Stimulated activated CD8-positive, alpha-beta memory T cell treated with anti-CD3 and anti-CD28 coated beads, Interleukin-2, amount 100 ng/mL, for 1 hour (primary cell): ENCODE measurements at places on chromosomes 11 and 22.

DNA sequence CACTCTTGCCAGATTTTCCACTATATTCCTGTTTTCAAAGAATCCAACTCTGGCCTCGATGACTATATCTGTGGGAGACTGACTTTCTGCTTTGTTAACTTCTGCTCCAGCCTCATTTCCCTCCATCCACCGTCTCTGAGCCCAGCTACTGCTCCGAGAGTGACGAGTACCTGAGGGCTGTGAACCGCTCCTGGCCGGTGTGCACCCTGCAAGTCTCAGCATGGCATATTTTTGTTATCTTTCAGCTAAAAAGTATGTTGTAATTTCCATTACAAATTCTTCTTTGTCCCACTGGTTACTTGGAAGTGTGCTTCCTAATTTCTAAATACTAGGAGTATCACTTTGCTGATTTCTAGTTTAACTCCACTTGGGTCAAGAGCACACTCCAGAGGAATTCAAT, 36.5 kb upstream of the MOB2 start:
- no peak for DNase-seq

GRCh38 chr22:33710326-33710725, 209.9 kb downstream of the LARGE1 start:
- no peak for DNase-seq

DNA sequence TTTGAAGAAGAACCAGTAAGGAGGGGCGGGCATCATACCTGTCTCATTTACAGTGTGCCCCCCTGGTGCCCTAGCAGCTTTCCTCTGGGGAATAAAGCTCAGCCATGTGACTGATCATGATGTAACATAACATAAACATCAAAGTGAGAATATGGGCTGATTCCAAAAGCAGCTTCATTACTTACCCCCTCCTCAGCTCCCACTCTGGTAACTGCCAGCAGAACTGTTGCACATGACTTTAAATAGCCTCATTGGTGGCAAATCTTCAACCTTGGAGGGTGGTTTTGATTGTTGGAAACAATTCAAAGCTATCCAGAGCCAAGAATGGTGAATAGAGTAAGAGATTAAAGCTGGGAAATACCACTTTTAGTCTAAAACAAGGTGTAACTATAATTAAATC, 384.6 kb downstream of the BUD13 start:
- DNase-seq: no peak

- no peak for DNase-seq
Measured at GRCh38 chr11:64245797-64246620, 734 bp downstream of the PPP1R14B start.

- DNase-seq: no peak
Measured at GRCh38 chr11:121643479-121644186, 190.9 kb upstream of the SORL1-AS1 start.

DNA sequence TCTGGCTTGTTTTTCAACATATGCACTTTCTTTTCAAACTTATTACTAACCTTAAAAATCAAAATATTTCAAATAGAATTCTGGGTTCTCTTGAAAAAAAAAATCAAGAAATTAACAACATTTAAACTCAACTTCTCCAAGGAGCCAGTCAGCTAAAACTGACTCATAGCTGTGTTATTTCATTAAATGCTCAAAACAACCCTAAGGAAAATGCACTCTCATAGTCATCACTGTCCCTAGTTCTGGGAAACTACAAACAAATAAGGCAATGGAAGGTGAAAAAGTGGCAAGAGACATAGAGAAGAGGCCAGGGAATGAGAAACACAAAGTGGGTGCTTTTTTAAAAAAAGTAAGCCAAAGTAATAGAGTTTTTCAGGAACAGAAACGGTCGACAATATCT, 4.1 kb upstream of the ARHGAP20 start:
- no peak for DNase-seq

- DNase-seq: no peak
Measured at GRCh38 chr11:14855890-14856289, 36.1 kb downstream of the CYP2R1 start.

DNA sequence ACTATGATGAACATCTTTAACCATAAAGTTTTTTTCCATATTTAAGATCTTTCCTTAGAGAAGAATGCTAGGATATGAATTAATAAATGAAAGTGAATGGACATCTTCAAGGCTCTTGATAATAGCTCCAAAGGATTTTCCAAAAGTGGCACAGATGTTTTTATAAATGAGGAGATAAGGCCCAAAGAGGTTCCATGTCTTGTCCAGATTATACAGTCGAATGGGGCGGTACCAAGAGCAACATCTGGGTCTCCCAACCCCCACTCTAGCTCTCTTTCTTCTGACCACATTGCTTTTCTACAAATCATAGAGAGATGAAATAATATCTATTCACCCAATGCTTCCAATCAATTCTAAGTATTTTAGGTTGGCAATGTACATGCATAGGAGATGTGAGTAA, 114.1 kb downstream of the KCNC1 start:
- no peak for DNase-seq

GRCh38 chr11:128837627-128838026, 29.5 kb downstream of the KCNJ1 start:
- DNase-seq: no peak

DNA sequence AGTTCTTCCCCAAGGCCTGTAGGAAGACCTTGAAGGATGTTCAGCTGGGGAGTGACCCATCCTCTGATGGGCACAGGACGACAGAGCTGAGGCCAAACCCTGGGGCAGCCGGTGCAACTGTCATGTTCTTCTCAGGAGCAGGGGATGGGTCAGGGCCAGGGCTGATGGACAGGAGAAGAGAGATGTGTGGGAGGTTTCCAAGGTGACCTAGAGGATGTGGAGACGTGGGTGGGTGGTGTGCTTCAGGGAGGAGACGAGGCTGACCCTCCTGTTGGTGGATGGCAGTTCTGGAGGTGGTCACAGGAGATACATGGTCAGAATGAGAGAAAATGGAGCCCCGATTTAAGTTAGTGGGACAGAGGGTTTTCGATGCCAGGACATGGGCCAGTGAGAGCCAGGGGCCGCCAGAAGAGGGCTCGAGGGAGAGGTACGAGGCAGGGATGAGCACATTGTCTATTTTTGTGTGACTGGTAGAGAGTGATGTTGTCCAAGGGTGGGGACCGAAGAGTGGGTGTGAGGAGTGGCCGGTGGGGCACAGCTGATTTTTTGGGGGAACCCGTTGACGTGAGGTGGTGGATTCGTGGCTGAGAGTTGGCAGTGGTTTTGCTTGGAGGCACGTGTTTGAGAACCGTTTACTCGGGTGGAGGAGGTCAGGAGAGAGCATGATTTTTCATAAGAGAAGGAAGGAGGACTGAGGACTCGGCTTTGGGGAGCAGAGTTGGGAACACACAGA, 14.6 kb downstream of the TBC1D22A start:
- no peak for DNase-seq

- no peak for DNase-seq
Measured at GRCh38 chr11:70819022-70819421, 420.7 kb downstream of the CTTN start.

GRCh38 chr11:106727256-106727655, 291.0 kb downstream of the GUCY1A2 start:
- no peak for DNase-seq

DNA sequence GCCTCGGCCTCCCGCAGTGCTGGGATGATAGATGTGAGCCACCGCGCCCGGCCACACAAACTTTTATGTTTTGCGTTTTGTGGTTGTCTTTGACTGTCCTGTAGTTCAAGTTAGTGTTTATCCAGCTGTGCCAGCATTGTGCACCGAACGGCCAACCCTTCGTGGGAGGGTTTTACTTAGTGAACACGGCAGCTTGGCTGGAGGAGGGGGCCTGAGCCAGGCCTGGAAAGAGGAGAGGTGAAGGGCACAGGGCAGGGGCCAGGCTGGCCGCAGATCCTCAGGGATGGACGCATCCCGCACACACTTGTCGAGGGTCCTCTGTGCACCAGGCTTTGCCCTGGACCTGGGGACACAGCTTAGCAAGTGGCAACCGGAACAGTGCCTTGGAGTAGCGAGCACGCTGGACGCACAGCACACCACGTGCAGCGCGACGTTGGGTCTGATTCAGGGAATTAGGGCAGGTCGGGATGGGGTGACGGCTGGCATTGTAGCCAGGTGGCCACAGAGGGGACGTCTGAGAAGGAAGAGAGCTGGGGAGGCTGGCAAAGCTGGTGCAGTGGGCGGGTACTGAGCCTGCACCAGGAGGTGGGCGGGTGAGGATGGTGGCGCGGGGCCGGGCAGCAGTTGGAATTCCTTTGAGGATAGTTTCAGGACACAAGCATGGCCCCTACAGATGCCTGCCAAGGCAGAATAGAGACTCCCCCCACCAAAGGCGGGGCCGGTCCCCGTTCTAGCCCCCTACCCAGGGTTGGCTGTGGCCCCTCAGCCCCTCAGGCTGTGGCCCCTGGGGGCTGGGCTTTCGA, 13.4 kb downstream of the EPS8L2 start:
- no peak for DNase-seq

- no peak for DNase-seq
Measured at GRCh38 chr11:26319906-26320305, 12.0 kb upstream of the ANO3 start.

GRCh38 chr11:3610846-3611245, 30.9 kb downstream of the ART5 start:
- no peak for DNase-seq

GRCh38 chr11:33634291-33634834, 66.3 kb downstream of the C11orf91 start:
- DNase-seq: no peak

DNA sequence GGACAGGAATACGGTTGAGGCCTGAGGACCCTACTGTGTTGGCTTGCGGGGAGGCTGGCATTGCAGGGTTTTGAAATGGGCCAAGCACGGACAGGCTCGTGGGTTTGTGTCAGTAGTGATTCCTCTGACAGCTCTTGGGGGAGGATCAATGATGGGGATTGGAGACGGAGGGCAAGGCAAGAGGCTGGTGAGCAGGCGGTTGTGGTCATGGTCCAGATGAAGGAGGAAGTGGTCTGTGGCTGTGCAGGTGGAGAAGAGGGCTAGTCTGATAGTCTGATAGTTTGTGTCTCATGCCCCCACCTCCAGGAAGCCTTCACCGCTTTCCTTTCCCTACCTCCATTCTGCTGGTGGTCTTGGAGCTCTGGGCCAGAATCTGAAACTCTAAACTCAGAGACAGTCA, 3.0 kb downstream of the MAFF start:
- no peak for DNase-seq

DNA sequence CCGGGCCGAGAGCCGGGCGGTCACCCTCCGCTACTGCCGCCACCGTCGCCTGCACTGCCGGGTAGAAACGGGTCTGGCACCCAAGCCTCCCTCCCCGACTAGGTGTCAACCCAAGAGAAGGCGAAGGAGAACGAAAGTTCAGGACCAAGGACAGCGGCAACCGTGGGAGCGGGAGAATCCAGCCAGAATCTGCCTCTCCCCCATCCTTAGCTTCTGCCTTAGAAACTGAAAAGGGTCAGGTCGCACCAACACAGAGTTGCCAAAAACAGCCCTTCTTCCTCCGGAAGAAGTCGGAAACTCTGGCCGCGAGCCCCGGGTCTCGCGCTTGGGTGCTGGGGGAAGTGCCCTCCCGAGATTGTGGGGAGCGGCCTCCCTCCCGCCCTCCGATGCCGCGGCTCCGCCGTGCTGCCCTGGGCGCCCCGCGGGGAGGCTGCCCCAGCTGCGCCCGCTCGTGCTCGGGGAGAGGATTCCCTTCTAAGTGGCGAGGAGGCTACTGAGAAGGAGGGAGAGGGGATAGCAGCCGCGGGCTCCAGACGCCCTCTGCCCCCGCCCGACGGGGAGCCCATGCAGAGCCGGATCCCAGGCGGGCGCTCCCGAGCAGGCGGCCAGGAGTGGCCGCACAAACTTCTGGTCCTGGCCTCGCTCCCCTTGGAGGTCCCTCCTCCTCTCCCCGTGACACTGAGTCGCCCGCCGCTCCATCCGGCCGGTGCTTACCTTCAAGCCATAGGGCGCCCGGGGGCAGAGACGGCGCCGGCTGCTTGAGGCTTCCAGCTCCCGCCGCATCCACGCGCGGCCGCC, 637 bp downstream of the DRD2 start:
- peak; percentile 2 for DNase-seq

- DNase-seq: no peak
Measured at GRCh38 chr11:68008381-68009337, 1.5 kb upstream of the ALDH3B1 start.

DNA sequence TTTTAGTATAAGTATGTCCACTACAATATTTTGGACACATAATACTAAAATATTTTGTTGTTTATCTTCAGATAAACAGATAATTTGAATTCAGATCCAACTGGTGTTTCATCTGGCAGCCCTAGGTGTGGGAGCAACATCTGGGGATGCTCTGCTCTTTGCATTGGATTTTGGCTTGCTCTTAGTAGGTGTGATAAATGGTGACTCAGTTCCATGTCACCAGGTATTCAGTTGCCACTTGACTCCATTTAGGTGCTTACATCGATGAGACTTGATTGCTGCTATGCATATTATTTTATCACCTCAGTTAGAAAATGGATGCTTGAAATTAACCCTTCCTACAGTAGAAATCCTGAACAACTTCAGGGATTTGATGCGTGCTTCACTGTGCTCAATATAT, 13.3 kb upstream of the AMOTL1 start:
- no peak for DNase-seq

DNA sequence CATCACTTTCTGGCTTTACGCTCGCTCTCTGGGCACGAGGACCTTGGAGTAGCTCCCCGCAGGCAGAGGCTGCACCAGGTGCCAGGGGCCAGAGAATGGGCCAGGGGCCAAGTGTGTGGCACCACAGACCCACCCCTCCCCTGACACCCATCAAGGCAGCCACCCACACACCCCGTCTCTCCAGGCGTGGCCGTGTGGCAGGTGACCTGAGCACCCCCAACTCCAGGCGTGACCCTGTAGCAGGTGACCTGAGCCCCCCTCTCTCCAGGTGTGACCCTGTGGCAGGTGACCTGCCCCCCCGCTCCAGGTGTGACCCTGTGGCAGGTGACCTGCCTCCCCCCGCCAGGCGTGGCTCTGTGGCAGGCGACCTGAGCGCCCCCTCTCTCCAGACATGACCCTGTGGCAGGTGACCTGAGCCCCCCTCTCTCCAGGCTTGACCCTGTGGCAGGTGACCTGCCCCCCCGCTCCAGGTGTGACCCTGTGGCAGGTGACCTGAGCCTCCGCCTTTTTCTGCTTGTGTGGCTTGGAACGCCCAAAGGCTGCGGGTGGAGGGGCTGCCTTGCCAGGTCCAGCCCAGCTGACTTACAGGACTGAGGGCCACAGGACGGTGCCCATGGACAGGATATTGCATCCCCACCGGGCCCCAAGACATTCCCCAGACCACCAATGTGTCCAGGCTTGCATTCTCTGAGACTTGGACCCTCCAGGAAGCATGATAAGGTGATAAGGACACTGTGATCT, 667.2 kb downstream of the BRD1 start:
- no peak for DNase-seq

GRCh38 chr11:109956124-109956793, 136.9 kb upstream of the ZC3H12C start:
- DNase-seq: no peak

GRCh38 chr11:123653827-123654565, 428 bp downstream of the SCN3B start:
- no peak for DNase-seq
